Muscle of back (tissue), 13 donors: ENCODE measurements at places on chromosomes 6 and 20.
A peak's percentile ranks its signal among the peaks of the same experiment; 100 is the strongest.

- no peak for DNase-seq
Measured at GRCh38 chr20:7500231-7500663, 440.0 kb downstream of the HAO1 start.

GRCh38 chr20:33787253-33787891, 23.8 kb upstream of the CHMP4B start:
- no peak for DNase-seq

GRCh38 chr6:19035461-19036195, 648.5 kb downstream of the RNF144B start:
- DNase-seq: no peak

DNA sequence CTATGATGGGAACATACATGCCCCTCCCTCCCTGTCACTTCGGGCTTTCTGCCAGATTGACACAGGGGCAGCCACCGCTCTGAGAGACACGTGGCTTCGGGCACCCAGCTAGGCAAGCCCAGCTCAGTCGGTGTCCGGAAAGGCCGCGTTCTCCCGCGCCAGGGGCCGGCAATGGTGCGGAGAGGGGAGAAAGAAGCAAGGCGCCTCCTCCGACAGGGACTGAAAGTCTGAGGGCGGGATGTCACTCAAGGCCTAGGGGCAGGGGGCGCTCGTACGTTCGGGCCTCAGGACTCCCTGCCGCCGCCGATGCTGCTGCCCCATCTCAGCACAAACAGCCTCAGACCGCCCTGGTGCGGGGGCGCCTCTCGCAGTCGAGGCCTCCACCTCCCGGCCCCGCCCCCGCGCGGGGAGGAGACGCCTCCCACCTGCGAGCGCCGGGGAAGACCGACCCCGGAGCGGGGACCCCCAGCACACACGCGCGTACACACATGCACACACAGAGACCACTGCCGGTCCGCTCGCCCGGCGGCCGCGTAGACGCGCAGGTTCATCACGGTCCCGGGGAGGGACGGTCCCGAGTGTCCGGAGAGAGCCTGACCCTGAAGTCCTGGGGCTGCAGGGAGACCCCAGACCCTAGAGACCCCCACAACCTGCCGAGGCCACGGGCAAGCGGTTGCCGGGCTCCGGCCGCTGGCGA, 1.9 kb downstream of the GRM4 start:
- DNase-seq: peak; percentile 16

DNA sequence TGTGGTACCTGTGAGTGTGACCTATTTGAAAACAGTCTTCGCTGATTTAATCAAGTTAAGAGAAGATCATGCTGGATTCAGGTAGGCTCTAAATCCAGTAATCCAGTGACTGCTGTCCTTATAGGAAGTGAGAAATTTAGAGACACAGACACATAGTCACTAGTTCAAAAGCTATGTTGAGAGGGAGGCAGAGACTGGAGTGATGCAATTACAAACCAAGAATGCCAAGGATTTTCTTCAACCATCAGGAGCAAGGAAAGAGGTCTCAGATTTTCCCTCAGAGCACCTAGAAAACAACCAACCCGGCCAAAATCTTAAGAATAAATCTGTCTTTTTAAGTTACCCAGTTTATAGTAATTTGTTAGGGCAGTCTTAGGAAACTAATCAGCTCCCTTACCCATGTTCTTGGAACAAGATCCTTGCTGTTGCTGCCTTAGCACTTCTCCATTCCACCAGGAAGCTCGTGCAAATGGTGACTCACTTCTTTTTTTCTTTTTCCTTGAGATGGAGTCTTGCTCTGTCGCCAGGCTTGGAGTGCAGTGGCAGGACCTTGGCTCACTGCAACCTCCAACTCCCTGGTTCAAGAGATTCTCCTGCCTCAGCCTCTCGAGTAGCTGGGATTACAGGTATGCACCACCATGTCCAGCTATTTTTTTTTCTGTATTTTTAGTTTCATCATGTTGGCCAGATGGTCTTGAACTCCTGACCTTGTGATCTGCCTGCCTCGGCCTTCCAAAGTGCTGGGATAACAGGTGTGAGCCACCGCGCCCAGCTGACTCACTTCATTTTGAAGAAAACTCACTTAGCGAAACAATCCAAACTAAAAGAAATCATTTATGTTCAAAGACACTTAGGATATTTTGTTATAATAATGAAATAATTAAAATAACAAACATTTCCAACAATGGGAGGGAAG, 34.4 kb upstream of the ZNF184 start:
- DNase-seq: no peak

DNA sequence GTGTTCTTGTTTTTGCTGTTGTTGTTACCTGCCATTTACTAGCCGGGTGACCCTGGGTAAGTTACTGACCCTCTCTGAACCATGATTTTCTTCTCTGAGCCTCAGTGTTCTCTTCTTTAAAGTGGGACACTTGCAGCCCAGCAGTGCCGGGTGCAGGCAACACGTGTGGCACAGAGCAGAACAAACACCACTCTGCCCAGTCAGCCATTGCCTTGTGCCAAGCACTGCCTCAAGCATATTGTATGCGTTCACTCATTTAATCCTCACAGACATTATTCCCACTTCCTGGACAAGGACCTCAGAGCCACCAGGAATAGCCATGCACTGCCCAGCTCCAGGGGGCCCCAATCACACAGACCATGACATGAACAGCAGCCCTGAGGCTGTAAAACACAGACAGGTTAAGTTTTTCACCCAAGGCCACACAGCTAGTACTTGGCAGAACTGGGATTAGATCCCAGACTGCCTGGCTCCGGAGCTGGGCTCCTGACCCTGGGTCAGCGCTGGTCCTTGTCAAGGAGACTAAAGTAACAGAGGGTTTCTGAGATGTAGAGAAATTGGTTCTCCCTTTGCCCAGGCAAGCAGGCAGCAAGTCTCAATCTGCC, 74.0 kb upstream of the PTPN1 start:
- no peak for DNase-seq

DNA sequence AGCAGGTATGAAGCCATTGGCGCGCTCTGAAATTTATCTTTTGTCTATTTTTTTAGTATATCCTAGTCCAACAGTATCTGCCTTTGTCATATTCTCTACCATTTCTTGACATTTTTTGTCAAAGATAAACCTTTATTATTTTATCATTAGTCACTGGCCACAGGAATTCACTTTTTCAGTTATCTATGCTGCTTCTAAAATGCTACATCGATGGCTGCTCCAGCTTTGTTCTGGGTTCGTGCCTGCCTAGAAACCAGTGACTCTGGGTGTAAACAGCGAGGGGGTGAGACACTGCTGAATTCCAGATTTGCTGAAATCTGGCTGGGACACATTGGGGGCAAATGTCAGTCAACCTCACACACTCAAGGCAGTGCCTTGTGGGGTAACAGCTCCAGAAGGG, 193.4 kb downstream of the CDC5L start:
- DNase-seq: no peak

- peak; percentile 77 for DNase-seq
Measured at GRCh38 chr6:32933661-32934085, 7.2 kb downstream of the HLA-DMB start.

GRCh38 chr20:3046677-3047462, 1.0 kb downstream of the MRPS26 start:
- no peak for DNase-seq

GRCh38 chr6:14944593-14944992, 301.3 kb upstream of the JARID2 start:
- no peak for DNase-seq

DNA sequence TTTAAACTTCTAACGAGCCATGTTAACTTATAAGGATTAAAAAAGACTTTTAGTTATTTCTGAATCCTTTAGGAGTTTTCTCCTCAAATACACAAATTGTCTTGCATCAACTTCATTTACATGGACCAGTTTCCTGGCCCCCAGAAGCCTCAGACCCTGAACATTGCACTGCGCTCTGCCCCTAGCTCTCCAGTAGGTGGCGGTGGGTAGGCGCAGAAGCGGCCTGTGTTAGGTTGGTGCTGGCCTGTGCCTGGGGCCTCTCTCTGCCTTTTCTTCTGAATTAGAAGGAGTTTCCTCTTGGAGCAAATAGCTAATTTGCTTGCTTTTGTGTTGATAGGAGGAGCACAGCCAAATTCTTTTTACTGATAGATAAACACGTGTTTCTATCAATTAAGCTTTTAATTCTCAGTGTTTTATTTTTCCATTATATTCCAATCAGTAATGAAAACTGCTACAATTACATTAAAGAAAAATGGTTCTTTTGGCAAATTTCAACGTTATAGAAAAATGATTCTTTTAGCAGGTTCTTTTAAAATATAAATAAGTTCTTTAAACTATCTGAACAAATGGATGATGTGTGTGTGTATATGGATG, 44.4 kb downstream of the DTD1 start:
- peak; percentile 66 for DNase-seq
